T47D (cell line): ENCODE measurements at places on chromosomes 7 and 10.

GRCh38 chr7:123425246-123425645 is 109.1 kb downstream of the IQUB start:
- DNase-seq: no peak

GRCh38 chr7:158576050-158576762 is 11.4 kb downstream of the PTPRN2 start:
- no peak for DNase-seq

GRCh38 chr7:21962677-21963076 is 17.0 kb upstream of the CDCA7L start:
- DNase-seq: no peak

- DNase-seq: no peak
Observed at GRCh38 chr7:100370303-100370702, 3.0 kb upstream of the PILRA start.

- no peak for DNase-seq
Observed at GRCh38 chr7:29891766-29892165, 85.5 kb downstream of the WIPF3 start.

GRCh38 chr7:27735165-27735564 is 4.8 kb upstream of the TAX1BP1 start:
- no peak for DNase-seq

DNA sequence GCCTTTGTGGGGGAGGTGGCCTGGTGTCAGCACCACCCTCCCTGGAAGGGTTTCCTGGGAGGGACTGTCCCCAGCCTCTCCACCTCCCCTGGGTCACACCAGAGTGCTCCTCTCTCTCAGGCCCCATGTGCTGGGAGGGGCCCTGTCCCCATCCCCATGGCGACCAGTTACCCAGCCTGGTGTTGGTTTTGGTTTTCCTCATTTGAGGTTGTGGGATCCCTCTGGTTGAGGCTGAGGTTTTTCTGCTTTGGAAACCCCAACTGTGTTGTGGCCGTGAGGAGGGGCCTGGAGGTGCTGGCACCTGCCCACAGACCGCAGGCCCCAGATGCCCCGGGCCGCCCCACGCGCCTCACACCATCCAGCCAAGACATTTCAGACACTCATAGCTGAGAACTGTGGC is 106.3 kb downstream of the GRK5 start:
- no peak for DNase-seq

DNA sequence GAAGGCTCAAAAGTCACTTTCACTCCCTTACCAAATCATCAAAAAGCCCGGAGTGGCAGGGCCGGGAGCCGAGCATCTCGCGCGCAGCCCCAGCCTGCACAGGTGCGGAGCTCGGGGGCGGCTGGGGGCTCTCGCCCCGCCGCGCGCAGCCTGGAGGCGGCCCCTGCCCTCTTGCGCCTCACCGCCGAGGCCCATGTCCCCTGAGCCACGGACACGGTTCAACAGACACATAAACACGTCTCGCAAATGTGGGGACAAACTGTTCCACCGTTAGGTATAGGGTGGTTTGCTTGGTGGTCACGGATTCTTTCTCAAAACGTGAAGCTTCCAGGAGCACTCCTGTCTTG is 700 bp downstream of the GSAP start:
- peak; percentile 50 for DNase-seq

GRCh38 chr7:774161-775109 is 47.4 kb upstream of the PRKAR1B start:
- DNase-seq: no peak

DNA sequence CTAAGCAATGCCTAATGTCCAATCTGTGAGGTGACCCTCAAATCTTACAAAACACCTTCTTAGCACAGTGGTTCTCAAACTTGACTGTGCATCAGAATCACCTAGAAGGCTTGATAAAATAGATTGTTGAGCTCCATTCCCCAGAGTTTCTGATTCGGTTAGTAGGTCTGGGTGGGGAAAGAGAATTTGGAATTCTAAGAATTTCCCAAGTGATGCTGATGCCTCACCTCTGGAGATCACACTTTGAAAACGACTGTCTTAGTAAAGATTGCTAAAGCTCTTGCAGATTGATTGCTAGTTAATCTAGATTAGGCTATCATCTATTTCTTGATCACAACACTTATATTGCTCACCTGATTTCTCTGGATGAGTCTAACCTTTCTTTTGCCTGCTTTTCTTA is 126.6 kb downstream of the PCLO start:
- DNase-seq: no peak

GRCh38 chr10:102718220-102718619 is 3.8 kb downstream of the SFXN2 start:
- DNase-seq: no peak

DNA sequence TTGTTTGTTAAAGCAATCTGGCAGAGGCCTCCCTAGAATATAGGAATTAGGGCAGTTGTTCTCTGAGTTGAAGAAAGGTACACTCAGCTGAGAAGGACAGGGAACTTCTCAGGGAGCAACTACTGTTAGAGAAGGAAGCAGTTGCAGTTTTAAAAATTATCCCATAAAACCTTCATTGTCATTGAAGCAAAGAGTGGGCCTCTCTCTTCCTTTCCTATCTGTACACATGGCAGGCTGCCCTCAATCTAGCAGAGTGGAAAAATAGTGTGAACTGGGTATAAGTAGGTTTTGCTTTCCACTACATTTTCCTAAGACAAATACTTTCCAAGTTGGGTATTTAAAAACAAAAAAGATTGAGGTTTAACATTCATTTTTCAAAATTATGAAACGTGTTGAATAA is 236.7 kb upstream of the KLF14 start:
- no peak for DNase-seq

- DNase-seq: peak; percentile 93
Observed at GRCh38 chr10:12333380-12334185, 15.8 kb upstream of the CAMK1D start.

DNA sequence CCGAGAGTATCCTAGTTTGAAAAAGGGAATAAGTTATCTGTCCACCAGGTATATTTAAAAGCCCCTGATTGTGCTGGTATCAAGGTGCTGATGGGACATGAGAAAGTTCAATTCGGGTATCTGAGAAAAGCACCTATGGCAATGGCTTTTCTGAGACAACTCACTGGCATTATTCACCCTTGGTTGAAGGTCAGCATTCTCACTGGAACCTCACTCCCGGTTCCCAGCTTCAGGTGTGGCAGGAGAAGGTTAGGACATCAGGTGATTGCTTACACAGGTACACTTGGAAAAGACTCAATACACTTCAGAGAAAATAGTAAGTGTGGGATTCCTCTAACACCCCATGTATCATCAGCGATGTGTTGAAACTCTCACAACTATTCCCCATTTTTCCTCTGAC is 643.1 kb downstream of the INHBA start:
- DNase-seq: no peak

GRCh38 chr7:143345428-143345900 is 17.0 kb downstream of the FAM131B start:
- no peak for DNase-seq

- no peak for DNase-seq
Observed at GRCh38 chr7:25360451-25360850, 132.2 kb upstream of the NPVF start.

GRCh38 chr7:37751096-37751495 is 67.5 kb downstream of the GPR141 start:
- no peak for DNase-seq

DNA sequence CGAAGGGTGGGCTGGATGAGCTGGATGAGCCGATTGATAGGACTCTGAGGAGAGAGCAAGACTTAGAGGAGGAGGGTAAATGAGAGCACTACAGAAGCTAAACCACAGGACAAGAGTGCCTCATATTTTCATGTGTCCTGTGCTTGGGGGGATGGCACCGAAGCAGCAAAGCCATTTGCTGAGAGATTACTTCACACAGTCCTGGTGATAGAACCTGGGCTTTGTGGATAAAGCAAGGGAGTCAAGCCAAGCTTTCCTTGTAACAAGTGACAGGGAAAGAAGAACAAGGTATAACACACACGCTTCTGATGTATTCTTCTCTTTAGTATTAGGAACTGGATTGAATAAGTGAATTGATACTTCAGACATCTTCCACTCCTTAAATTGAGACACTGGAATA is 253.7 kb downstream of the ANKRD7 start:
- DNase-seq: no peak
